ENCODE measurements at places on chromosomes 3 and 15. TPM values are rescaled to one million over a fixed set of nuclear protein-coding genes. Genes with fewer than 3 reads are reported as not detected.

The GPR62 gene
- not detected for total RNA-seq

The HMCES gene
- total RNA-seq: 28.1 TPM

DNA sequence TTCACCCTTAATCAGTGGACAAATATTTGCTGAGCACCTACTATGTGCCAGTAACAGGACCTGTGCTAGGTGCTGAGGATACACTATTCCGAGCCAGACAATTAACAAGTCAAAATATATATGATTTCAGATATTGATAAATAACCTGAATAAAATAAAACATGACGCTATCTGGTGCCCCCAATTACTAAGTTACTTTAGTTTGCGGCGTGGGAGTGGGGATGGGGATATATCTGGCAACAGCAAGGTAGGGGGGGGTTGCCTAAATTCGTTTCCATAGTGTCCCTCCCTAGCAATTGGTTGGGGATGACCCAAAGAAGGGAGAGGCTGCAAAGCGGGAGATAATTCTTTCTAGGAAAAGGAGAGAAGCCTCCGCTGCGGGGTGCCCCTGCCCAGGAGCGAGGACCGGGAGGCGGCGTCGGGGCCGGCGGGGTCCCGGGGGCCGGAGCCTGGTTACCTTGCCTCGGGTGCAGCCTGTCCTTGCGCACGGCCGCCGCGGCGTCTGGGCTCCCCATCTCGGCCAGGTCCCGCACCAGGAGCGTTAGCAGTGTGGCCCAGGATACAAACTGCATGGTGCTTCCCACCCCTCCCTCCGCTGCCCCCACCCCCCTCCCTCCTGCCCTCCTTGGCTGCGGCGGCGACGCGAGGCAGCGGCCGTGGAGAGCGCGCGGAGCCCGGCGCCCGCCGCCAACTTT, 567 bp downstream of the ADAMTS9 start:
- peaks cover under 1% of the 10 kb centered on the region for H3K4me1 ChIP-seq
- no peaks in the 10 kb centered on the region for H3K36me3 ChIP-seq
- peak overlapping the region; percentile 70 for H3K4me3 ChIP-seq
- no peaks in the 10 kb centered on the region for H3K27me3 ChIP-seq
- peak overlapping the region; percentile 95 for H3K27ac ChIP-seq
- no peak for DNase-seq

DNA sequence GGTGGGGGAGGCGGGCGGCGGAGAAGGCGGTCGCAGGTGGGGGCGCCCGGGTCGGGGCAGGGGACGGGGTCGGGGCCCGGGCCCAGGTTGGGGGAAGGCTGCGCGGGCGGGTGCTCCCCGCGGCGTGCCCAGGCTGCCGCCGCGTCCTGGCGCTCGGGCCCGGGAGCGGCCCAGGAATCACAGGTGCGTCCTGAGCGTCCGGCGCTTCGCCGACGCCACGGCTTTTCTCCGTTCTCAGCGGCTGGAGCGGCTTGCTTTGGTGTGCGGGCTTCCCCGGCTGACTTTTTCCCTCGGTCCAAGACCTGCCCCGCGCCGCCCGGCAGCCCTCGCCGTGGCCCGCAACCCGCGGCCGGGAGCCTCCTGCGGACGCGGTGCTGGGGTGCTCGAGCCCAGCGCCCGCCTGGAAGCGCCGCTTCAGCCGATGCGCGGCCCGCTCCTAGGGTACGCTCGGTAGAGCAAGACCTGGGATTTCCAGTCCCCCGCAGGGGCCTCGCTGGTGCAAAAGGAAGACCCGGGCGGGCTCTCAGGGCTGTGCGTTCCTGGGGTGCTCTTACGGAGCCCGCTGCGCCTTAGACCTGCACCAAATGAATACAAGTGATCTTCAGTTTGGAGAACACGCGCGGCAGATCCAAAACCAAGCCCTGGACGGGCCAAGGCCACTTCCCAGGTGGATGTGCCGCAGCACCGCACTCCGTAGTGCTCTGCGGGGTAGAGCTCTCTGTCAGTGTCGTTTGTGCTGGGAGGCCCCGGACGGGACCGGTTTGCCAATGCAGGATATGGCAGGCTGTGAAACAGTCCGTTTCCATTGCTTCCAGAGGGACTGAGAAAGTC, 639 bp downstream of the NIPA1 start:
- H3K27me3 ChIP-seq: no peaks in the 10 kb centered on the region
- no peaks in the 10 kb centered on the region for H3K36me3 ChIP-seq
- H3K4me1 ChIP-seq: peaks cover 17% of the 10 kb centered on the region
- peak overlapping the region; percentile 82 for H3K4me3 ChIP-seq
- peak overlapping the region; percentile 93 for H3K27ac ChIP-seq

All from lower lobe of right lung (tissue), 2 donors.